Activated T-helper 1 cell treated with anti-CD3 and anti-CD28 coated beads, Interleukin-2, amount 50 U/mL, for 16 hours (primary cell): ENCODE measurements at places on chromosomes 5 and 9.

DNA sequence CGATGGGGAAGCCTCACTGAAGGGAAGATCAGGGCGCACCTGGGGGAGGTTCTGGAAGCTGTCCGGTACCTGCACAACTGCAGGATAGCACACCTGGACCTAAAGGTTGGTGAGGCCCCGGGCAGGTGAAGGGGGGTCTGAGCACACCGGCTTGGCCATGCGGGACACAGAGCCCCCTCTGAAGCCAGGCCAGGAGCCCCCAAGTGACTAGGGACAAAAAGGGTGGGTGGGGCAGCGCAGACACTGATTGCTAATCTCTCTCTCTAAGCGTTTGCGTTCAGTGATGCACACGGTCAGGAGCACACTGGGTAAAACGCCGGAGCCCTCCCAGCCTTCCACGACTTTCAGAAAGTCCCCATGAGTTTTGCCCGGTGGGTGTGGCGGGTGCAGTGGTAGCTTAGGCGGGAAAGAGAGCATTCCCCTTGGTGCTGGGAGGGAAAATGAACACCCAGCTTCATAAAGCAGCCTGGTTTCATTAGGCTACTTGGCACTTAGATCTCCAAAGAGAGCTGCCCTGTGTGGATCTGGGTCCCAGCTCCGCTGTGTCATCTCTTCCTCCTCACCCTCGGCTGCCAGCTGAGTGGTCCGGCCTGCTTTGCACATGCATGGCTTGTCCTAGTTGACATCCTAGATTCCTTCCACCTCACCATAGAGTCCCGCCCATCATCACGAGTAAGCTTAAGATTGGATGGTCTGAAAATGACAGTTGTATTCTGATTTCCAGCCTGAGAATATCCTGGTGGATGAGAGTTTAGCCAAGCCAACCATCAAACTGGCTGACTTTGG, 74.2 kb upstream of the OTULINL start:
- no peak for DNase-seq

- DNase-seq = no peak
Observed at GRCh38 chr9:5352637-5353248, 13.1 kb upstream of the RLN1 start.

DNA sequence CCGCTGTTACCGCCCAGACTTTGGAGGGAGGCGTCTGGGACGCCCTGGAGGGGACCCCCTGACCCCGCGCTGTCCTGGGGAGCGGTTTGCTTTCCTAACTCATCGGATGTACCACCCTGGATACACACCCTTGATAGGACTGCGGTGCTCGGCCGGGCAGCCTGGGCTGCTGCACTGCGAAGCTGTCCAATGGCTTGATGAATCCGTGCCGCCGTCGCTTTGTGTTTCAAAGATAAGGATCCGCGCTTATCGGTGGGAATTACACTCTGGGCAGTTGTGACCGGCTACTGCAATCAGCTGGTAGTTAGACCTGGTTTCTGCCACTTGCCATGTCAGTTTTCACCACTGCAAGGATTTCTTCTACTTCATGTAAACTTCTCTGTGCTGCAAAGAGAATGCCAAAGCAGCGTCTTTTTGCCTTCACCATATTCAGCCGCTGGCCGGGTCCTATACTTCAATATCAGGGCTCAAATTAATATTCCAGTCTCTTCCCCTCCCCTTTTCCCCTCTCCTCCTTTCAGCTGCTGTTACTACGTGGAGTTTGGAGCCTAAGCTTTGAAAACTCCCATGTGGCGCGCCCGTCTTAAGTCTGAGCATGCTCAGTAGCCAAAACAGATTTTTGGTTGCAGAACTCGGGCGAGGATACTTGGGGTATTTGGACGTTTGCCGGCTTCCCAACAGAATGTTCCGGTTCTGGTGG, 727 bp downstream of the SMAD5 start:
- peak; percentile 1 for DNase-seq

- DNase-seq = no peak
Observed at GRCh38 chr5:60184606-60185005, 291.1 kb upstream of the PDE4D start.
